Anterior cingulate cortex (tissue), 58 donors: ENCODE measurements at places on chromosomes 7 and 10.

- DNase-seq: no peak
Measured at GRCh38 chr10:56116684-56117083, 244.4 kb downstream of the ZWINT start.

- DNase-seq: no peak
Measured at GRCh38 chr10:44281089-44281613, 103.7 kb downstream of the CXCL12 start.

- no peak for DNase-seq
Measured at GRCh38 chr7:80997841-80998240, 79.0 kb upstream of the SEMA3C start.

GRCh38 chr10:107790271-107790670, 625.8 kb upstream of the SORCS1 start:
- DNase-seq: no peak

DNA sequence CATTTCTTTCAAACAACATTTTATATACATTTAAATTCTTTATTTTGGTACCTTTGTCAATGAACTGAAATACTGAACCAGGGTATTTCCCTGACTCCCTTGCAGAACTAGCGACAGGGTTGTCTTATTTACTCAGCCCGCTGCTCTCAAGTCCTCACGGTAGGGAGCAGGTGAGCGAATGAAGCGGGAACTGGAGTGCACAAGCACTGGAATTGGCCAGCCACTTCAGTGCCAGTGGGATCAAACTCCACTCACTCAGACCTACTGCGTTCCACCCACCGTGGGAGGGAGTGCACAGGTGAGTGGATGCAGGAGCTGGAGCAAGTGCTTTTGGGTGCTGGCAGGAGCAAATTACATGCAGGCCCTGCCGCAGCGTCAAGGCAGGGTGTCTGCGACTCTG, 28.1 kb upstream of the NEUROD6 start:
- no peak for DNase-seq

GRCh38 chr10:62373639-62373994, 552 bp upstream of the ZNF365 start:
- no peak for DNase-seq

DNA sequence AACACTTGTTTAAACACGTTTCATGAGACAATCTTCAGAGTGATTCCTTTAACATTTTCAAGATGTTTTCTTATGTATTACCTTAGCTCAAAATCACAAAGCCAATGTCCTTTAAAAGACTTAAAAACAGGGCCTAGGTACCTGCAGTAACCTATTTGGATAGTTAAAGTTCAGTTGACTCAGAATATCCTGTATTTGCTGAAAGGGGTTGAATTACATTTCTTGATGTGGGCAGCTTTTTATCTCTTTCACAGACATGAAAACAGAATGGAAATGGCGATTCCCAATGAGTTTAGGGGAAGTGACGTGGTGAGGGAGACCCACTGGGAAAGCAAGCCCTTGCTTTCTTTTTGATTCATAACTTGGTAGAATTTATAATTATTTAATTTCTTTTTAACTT, 324.4 kb upstream of the AOAH start:
- DNase-seq: no peak

GRCh38 chr7:44108768-44109750, 4.9 kb downstream of the AEBP1 start:
- DNase-seq: no peak

DNA sequence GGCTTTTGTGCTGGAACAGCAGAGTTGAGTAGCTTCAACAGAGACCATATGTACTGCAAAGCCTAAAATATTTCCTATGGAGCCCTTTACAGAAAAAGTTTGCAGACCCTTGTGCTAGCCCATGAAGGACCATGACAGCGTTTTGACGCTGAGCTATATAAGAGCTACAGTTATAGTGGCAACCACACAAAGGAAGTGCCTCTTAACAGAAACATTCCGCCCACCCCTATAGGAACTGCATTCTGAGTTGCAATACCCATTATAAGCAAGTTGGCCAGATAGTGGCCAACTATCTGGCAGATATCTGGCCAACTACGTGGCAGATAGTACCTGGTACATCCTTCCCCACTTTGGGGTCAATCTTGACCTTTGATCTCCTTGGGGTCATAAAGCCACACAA, 47.5 kb upstream of the DMBT1 start:
- DNase-seq: no peak

DNA sequence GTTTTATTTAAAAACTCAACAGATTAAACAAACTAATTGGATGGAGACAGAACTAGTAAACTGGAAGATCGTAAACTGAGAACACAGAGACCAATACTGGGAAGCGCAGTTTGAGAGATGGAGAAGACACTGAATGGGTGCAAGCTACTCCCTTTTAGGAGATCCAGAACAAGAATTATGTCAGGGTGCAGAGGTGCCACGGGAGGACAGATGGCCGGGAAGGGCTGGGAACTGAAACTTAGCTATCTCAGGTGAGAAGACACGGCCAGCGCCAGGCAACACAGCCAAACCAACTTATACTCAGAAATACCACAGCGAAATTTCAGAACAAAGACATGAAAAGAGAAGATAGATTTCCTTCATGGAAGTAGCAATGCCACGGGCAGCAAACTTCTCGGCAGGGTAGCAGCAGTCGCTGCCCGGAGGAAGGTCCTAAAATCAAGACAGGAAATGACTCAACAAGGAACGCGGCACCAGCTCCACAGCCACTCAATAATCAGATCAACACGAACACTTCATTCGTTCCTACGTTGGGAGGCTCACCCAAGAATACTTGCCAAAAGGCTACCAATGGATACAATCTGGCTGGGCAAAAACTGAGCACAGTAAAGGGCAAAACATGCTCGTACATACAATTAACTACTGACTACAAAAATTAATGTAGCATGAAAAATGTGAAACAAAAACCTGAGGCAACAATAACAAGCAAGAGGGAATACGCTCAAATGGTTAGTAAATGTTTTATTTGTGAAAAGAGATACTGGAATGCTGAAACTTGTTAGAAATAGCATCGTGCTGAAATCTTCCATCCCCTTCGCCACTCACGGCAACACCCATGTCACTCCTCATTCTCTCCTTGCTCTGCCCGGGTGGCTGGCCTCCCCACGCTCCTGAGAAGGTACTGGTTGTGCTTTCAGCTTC, 2.2 kb upstream of the LRRC27 start:
- no peak for DNase-seq

DNA sequence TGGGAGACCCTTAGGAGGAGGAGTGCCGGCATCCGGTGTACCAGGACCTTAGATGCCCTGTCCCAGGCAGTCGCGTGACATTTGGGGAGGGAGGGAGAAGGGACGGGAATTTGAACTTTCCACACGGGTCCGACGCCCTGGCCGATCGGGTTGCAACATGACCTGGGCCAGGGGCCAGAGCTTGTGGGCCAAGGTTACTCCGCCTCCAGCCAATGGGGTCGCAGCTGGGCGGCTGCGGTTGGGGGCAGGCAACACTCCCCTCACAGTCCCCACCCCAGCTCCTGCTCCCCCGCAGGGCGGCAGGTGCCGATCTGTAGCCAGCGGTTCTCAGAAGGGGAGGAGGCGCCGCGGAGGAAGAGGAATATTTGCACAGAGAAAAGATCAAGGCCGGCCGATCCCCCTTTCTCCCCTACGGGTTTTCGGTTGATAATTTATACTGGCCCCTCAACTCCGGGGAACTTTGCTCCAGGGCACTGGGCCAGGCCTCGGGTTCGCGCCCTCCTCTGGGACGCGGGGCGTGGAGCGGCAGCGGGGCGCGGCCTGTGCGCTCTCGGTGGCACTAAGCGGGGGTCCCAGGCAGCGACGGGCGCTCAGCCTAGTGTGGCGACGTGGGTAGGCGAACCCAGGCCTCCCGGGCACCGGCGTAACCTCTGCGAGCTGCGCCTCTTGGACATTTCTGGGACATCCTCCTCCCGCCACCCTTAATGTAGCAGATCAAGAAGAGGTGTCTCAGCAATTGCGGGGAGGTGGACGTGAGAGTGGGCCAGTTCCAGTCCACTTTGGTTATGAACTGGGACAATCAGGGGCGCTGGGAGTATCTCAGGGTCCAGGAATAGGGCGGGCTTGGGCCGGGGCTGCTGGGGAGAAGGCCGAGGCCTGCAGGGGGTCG, 1.2 kb downstream of the MLXIPL start:
- no peak for DNase-seq

- no peak for DNase-seq
Measured at GRCh38 chr10:3874990-3875841, 90.2 kb upstream of the KLF6 start.

DNA sequence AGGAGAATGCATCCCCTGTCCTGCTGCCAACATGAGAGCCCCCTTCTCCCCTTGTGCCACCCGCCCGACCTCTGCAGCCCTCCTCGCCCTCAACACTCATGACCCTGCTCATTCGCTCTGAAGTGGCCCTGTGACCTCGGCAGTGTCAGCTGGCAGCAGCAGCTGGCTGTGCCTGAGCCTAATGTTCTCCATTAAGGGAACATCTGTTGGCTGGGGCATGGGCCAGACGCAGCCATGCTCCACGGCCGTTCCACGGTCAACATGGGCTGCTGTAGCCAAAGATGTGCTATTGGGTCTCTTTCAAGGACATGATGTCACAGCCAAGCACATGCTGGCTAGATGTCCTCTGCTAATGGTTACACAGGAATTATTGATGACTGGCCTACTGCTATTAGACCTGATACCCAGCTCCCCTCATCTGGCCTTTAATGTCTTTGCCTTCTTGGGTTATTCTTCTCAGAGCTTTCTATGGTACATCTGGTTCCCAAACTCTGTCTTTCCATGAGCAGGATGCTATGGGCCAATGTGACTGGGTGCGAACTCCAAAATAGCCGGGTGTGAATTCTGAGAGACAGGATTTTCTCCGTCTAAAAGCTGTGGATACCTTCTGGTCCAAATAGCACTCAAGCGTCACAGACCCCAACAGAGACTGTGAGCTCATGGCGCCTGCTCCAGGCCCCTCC, 22.4 kb downstream of the ADCYAP1R1 start:
- no peak for DNase-seq

- DNase-seq: no peak
Measured at GRCh38 chr7:93043385-93043985, 74.3 kb downstream of the SAMD9 start.

- no peak for DNase-seq
Measured at GRCh38 chr7:7808156-7808555, 89.7 kb upstream of the RPA3 start.

DNA sequence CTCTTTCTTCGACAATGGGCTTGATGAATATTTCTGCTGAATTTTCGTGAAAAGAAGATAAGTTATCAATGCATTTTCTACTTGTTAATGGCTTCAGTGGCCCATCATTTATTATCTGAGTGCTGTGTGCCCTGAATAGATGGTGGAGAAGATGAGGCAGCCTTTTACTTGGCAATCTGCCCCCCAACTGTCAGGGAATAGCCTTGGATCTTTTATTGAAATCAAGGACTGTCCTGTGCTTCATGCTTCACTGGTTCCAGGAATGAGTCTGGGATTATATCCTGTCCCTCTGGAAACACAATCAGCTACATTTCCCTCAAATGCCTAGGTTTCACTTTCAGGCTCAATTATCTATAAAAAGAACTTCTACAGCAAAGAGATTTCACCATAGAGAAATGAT, 75.9 kb upstream of the NXPH1 start:
- no peak for DNase-seq

DNA sequence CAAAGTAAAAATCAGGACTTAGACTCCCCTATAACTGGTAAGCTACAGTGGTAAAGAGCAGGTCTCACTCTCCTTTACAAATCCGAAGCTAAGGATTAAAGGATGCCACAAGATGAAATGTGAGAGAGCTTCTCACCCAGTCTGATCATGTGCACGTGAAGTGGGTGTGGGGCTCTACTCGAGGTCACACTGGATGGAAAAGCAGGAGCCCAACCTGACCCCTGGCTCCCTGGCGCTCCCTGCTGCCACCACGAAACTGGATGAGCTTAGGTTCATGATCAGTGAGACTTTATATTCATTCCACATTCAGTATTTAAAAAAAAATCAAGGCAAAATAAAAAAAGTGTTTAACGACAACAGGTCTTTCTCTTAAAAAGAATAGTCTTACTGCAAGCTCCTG, 21.7 kb upstream of the FOXI2 start:
- no peak for DNase-seq

GRCh38 chr10:24209432-24209771, 464 bp downstream of the KIAA1217 start:
- DNase-seq: no peak

DNA sequence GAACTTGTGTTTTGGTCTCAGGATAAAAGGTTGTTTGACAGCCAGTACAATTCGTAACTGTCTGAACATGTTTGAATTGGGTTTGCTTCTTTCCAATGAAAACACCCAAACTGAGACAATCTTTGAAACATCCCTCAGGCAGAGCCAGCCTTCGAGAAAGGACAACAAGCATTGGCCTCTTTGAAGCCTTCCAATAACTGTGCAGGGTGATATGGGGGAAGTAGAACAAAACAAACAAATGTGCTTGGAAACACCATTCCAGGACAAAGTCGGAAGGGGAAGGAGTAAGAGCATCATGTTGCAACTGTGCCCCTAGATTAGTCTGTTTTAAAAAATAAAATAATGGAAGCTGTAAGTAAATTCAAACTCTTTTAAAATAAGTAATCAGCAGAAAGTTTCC, 39.5 kb downstream of the IL2RA start:
- no peak for DNase-seq

GRCh38 chr7:1853986-1854865, 184.1 kb downstream of the ELFN1 start:
- DNase-seq: no peak

DNA sequence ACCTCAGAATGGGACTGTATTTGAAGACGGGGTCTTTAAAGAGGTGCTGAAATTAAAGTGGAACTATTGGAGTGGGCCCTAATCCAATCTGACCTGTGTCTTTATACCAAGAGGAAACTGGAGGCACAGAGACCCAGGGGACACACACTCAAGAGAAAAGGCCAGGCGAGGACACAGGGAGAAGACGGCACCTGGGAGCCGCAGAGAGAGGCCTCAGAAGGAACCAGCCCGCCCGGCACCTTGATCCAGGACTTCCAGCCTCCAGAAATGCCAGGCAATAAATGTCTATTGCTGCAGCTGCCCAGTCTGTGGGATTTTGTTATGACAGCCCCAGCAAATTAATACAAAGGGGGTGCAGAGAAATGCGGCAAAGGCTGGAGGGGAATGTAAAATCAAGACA, 10.5 kb downstream of the CARD11 start:
- DNase-seq: no peak

DNA sequence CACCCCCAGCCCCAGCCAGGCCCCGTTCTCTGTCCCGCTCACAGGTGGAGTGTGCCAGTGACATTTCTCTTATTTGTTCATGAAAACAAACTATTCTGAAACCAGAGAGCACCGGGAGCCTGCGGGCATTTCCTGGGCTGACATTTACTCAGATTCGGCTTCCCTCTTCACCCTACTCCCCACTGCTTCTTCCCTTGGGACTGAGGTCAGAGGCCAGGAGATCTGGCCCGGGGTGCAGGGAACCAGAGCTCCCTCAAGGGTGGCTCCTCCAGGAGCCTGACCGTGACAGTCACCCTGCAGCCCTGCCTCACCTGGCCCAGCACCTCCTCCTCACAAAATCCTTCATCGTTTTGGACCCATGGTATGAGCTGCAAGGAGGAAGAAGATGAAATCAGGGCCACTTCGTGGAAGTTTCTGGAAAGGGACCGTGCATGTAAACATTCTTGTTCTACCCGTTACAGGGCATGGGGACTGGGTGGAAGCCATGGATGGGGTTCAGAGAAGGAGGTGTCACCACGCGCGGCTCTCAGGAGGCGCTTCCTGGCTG, 12.2 kb downstream of the BHLHA15 start:
- DNase-seq: no peak

GRCh38 chr10:43122826-43123225, 15.4 kb upstream of the CSGALNACT2 start:
- no peak for DNase-seq

- DNase-seq: no peak
Measured at GRCh38 chr10:72258617-72259016, 15.1 kb upstream of the DDIT4 start.

GRCh38 chr10:45080331-45080730, 79.6 kb downstream of the ZNF22 start:
- DNase-seq: no peak
